ENCODE measurements at places on chromosomes 11 and 22.

- DNase-seq, result no peak
Observed at GRCh38 chr11:7672960-7673723, at the start of gene CYB5R2. Gene CYB5R2, minus strand, starts transcription at chr11:7673500. Its CDS starts 675 bp downstream, at chr11:7672825.

- DNase-seq, result no peak
Observed at GRCh38 chr22:28435140-28435768, 244.4 kb downstream of the TTC28 start.

- DNase-seq, result no peak
Observed at GRCh38 chr11:1924646-1925372, 5.3 kb downstream of the TNNT3 start.

DNA sequence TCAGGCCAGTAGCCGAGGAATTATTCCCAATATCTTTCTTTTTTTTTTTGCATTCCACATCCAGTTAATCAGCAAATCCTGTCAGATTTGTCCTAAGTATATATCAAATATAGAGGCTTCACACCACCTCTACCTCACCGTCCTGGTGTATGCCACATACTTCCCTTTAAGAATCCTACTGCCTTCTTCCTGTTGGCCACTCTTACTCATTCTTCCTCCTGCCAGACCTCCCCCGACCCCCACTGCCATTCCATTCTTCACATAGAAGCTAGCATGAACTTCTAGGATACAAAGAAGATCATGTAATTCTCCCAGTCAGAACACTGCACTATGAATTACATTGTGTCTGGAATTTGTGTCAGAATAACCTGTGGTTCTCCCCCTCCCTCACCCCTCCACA, 89.5 kb downstream of the TRIM44 start:
- no peak for DNase-seq

- DNase-seq, result no peak
Observed at GRCh38 chr11:33598426-33599069, 102.1 kb downstream of the C11orf91 start.

GRCh38 chr22:30843245-30843644, 125.3 kb downstream of the MORC2 start:
- no peak for DNase-seq
